ENCODE measurements at places on chromosomes 7 and 10. TPM values are rescaled to one million over a fixed set of nuclear protein-coding genes. Genes with fewer than 3 reads are reported as not detected.
A peak's percentile ranks its signal among the peaks of the same experiment; 100 is the strongest.

GRID2IP gene
- polyA plus RNA-seq: 0.01 TPM

DNA sequence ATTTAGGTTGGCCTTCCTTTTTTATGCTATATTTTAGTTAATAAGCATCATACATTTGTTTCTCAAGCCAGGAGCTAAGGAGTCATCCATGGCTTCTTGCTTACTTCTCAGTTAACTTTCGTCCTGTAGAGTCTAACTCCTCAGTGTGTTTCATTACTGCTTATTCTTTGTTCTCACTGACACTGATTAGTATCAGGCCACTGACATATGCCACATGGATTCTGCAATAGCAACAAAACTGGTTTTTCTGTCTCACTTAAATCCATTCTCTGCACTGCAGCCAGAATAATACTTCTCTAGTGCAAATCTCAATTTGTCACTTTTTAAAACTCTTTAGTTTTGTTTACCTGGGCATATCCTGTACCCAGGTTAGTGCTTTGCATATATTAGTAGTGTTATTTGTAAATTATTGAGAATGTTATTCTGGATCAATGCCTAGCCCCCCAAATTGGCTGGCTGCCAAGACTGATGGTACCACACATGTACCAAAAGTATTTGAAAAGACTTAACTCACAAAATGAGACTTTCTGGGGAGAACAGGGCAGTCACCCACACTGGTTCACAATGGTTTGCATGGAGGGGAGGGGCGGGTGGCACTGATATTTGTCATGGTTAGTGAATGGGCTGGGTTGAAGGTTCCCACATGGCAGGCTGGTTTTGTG is 79.1 kb downstream of the CCSER2 start:
- DNase-seq: peak; percentile 12

VWDE gene
- 1.5 TPM for polyA plus RNA-seq

- DNase-seq: no peak
Observed at GRCh38 chr10:89377705-89378637, at the start of gene IFIT1B. IFIT1B (plus strand) TSS chr10:89378056; CDS start chr10:89378136, 80 bp downstream.

PKD2L1 gene
- not detected for polyA plus RNA-seq

DNA sequence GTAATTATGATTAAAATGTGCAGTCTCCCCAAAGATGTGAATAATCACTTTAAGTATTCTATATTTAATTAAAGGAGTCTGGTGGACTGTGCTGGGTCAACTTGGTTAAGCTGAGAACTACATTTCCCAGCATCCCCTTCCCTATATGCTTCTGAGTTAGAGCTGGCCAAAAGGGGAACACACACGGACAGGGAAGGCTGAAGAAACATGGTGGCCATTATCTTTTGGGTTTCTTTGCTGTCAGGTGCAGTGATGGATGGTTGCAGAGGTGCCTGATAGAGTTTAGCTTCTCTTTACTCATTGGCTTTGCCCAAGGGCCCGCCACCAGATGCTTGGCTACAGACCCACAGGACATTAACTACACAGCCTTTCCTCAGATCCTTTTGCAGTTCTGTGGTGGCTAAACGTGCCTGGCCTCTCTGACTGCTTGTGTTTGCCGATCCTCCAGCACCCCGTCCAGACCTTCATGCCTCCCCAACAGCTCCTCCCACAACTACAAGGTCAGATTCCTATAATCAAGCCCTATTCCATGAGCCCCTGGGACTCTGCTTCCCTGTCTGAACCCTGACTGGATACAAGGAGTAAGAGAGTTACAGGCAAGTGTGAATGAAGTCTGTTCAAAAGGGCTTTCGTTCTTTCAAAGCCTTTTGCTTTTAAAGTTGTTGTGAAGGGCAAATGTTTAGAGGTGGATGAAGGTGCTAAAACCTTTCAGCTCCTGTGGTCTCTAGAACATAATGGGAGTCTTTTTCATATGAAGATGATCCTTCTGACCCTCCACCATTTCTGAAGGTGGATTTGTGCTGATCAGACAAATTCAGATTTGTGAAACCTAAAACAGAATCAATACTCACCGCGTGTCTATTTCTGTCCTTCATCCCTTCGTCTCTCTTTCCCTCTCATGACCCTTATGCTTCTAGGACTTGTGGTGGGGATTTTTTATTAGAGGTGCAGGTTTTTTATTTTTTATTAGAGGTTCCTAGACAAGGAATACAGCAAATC is 21.5 kb downstream of the BUB3 start:
- DNase-seq: no peak

DNA sequence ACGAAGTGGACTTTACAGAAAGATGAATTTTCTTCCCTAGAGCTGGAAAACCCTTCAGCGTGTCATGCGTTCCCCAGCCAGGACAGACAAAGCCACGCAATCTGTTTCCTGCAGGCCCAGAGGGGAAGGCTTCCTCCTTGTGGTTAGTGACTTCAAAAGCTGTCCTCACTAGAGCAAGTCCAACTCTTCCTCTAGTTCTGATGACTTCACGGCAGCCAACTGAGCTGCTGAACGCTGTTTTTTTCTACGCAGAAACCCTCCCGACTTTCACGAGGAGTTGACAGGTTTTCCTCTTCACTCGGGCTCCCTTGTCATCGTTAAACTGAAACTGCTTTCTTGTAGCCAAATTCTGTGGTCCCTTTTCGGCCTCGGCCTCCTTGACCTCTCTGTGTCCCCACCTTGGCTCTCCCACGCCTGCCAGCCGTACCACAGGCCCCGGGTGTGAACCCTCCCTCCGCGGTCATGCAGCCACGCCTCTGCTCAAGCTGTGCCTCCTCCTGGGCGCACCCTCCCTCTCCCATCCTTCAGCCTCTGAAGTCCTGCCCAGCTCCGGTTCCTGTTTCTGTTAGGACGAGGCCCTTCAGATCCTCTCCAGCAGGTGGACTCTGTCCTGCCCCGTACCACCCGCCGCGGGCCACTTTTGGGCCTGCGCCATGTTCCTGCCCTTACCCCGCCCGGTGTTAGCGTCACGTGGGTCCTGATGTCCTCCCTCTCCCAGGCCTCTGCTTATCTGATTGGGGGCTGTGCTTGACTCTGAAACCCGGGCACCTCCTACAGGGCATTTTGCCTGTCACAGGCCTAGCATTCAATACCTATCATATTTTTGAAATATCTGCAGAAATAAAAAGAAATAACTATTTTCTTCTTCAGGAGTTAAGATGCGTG is 39.3 kb downstream of the CUX1 start:
- peak; percentile 92 for DNase-seq

DNA sequence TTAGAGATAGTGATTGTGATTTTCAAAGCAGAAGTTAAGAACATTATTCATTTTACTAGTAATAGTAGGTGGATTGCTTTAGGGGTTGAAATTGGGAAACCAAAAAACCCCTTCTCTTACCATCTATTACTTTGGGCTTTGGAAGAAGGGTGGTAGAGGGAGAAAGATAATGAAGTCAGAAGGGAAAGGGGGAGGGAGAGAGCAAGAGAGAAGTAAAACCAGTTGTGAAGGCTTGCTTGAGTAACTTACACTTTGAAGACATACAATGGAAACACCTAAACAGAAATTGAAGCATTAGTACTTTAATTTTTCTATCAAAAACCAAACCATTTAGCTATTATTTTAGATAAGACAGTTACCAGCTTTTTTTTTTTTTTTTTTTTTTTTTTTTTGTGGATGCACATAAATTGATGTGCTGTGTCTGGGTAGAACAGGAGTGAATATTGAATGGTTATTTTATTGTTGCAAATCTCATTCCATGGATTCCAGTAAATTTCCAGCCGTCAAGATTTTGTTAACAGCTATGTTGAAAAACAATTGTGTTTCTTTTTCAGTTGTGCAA is 5.5 kb downstream of the PRKAR2B start:
- DNase-seq: no peak

- no peak for DNase-seq
Observed at GRCh38 chr7:142313528-142313927, 55.7 kb upstream of the PRSS58 start.

SLC13A4 gene
- 0.06 TPM for polyA plus RNA-seq

GRCh38 chr7:35555386-35555785 is 139.5 kb downstream of the HERPUD2 start:
- no peak for DNase-seq

DNA sequence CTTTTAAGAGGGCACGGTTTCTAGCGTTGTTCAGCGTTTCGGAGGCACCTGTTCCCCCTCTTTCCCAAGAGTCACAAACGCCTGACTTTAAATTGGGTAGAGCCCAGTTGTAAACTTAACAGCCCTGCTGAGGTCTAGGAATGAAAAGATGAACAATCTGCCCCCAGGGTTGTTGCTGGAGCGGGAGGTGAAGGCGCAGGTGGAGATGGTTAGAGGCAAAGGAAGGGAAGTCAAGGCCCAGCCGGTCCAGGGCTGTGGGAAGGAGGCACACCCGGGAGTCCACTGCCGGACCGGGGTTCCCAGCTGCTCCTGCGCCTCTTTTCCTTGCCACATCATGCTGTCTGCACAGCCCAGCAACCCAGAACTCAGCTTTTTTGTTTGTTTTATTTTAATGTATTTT is 770 bp downstream of the PRXL2A start:
- DNase-seq: no peak

PI4K2A gene
- polyA plus RNA-seq: 55.8 TPM

GRCh38 chr10:64369885-64370773 is 848.9 kb downstream of the REEP3 start:
- no peak for DNase-seq

DNA sequence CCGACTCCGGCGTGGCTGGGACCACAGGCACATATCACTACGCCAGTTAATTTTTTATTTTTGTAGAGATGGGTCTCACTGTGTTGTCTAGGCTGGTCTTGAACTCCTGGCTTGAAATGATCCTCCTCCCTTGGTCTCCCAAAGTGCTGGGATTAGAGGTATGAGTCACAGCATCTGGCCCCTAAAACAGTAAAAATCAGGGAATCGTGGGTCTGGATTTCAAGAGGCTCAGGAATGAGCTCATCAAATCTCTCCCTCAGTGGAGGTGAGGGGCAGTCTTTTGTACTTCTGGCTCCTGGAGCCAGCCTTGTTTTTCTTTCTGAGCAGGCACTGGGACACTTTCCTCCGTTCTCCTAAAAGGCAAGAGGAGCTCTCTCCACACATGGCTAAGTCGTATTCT is 32.1 kb upstream of the RHEB start:
- no peak for DNase-seq

SRRM3 gene
- polyA plus RNA-seq: 0.36 TPM

DNA sequence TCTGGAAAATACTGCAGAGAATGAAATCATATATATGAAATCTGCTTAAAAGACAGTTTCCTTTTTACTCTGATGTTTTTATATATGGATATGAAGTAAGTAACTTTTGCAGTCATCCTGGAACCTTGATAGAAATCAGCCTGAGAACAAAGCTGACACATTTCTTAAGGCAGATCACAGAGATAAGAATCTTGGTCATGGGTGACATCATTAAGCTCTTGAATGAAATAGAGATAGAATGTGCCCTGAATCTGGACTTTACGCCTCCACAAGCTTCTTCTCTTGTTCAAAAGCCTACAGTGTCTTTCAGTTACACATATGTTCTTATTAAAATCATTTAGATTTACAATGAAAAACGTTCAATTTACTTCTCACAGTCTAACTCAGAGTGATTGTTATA is 319.1 kb upstream of the CNTNAP2 start:
- no peak for DNase-seq

DNA sequence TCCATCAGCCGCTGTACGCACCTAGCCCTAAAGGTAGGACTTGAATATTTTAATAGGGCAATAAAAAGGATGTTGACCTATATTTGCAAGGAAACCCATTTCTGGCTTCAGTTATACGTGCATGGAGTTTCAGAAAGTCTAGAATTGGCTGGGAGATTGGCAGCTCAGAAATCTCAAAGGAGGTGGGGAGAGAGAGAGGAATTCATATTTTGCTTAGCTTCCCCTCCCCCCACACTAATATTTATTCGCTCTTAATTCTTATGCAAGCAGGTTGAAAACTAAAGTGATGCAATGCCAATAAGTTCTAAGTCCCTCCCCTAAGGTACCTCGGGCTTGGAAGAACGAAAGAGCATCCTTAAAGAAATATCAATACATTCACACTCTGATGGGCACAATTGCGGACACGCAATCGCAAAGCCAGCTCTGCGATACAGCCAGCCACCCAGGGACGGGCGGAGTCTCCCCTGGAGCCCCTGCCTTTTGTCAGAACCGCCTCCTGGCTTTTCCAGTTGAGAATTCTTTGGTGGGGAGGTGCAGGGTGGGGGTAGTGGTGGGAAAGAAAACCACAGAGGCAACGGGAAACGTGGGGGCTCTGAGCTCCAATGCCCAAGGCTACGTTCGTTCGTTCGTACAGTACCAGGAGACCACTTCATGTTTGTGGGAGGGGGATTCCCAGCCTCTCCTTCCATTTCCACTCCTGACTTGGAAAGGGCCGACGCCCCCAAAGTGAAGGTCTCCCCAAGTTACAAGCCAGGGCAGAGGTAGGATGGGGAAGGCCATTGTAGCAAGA is 1.3 kb downstream of the SHH start:
- DNase-seq: no peak
